ENCODE measurements at places on chromosomes 11 and 22. TPM values are rescaled to one million over a fixed set of nuclear protein-coding genes. Genes with fewer than 3 reads are reported as not detected.

The POTEH gene
- not detected for total RNA-seq

The MPEG1 gene
- not detected for total RNA-seq

The TMA7B gene
- total RNA-seq = not detected

The CAVIN3 gene
- total RNA-seq = 94.6 TPM

Measured in pulmonary artery endothelial cell (primary cell).